Stimulated activated CD4-positive, alpha-beta T cell treated with anti-CD3 and anti-CD28 coated beads, Interleukin-15, amount 100 ng/mL, for 1 hour (primary cell): ENCODE measurements at places on chromosomes 2 and 18.

DNA sequence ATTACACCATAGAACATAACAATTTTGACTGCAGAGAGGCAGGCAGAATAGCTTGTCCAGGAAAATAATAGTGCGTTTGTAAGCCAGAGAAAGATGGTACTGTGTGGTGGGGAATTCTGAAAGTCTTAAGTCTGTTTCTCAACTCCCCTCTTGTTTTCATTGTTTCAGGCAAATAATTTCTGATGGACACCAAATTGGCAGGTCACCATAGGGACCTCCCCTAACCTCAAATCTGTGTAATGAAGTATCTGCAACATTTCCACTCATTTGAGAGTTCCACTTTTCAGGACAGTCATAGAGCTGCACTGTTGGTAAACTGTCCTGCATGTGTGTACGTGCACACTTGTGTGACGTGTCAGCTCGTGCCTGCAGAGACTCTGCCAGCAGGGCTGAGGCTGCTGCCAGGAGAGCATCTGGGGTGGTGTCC is 195.6 kb downstream of the AGAP1 start:
- no peak for DNase-seq

DNA sequence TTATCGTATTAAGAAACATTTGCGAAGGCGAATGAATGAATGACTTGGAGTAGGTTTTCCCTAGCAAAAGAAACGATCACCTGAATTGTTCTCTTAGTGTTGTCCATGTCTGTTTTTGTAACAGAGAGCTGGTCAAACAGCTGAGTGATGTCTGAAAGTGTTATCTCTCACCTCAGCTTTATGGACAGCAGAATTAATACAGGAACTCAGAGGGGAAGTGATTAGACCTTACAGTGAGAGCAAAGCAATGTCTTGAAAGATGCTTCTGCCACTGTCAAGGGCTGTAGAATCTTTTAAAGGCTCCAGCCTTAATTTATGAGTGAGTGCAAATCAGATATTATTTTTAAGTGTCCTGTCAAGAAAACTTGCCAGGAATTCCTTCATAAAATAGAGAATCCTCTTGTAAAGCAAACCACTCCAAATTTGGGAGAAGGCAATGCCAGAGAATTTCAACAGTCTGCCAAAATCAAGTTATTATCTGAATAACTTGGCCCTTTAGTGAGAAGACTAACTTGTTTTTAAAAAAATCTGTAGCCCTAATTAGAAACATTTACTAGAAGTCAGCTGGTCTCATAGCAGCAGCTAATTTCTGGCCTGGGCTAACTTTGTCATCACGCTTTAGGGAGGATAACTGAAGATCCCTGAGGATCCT is 60.7 kb downstream of the CDC42EP3 start:
- no peak for DNase-seq

DNA sequence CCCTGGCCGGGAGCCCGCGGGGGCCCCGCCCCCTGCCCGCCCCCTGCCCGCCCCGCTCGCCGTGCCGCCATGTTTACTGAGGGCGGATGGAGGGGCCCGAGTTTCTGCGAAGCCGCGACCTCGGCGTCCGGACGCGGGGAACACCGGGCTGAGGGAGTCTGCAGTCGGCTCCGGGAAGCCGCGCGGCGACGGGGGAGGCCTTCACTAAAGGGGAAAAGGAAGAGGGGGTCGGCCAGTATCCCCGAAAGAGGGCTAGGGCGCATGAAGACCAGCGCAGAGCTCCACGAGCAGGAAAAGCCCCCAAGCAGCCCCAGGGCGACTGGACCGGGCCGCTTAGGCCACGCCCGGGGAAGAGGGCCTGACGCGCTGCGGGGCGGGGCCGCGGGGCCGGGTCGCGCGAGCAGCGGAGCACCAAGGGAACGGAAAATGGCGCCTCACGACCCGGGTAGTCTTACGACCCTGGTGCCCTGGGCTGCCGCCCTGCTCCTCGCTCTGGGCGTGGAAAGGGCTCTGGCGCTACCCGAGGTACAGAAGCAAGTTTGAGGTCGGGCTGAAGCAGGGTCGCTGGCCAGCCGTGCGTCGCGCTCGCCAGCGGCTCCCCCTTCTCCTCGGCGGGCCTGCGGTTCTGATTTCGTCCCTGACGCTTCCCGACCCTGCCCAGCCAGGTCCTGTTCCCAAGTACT is at the start of the genes ATRAID and SLC5A6:
Gene ATRAID, plus strand, starts transcription at position 99 of the 683 bp plus-strand sequence. Its CDS starts 328 bp downstream, at position 427.
Gene SLC5A6, minus strand, starts transcription at position 326 of the 683 bp plus-strand sequence. CDS start 4,618 bp downstream, outside the sequence.
- peak; percentile 81 for DNase-seq

DNA sequence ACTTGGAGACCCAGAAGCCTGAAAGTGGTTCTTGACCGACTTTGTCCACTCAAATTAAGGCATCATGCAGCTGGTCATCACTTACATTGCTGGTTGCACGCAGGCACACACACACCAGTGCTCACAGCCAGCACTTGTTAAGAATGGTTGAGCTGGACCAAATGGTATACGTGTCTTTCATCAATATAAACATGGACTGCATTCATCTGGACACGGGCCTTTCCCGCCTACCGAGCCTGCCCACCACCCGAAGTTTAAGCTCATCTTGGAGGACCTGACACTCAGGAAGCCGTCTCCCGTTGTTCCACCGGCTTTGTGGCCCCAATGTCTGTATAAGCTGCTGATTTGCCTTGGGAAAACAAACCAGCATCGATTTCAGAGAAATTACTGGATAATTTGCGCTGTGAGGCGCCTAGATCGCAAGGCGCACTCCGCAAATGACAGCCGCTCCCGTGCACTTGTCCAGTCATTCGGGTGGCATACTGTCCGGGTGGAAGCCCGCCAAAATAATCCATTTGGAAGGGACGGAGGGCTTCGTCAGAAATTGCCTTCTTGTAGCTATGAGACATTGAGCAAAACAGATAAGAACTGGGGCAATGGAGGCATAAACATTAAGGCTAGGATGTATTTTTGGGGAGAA is 40.1 kb upstream of the AKAIN1 start:
- peak; percentile 12 for DNase-seq

GRCh38 chr18:31970617-31971016 is 27.7 kb upstream of the TRAPPC8 start:
- no peak for DNase-seq

DNA sequence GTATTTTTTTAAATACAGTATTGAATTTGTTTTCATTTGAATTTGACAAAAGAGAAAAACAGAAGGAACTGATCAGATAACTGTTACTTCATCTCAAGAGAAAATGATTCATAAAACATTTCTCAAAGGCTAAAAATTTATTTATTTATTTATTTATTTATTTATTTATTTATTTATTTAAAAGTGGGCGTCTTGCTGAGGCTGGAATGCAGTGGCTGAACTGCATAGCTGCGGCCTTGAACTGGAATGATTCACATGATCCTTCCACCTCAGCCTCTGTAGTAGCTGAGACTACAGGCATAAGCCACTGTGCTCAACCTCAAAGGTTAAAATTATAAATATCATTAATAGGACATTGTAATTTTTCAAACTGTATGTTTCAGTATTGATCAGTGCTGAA is 4.5 kb upstream of the PUM2 start:
- no peak for DNase-seq

- DNase-seq: no peak
Measured at GRCh38 chr2:222709191-222709891, 37.9 kb downstream of the MOGAT1 start.

DNA sequence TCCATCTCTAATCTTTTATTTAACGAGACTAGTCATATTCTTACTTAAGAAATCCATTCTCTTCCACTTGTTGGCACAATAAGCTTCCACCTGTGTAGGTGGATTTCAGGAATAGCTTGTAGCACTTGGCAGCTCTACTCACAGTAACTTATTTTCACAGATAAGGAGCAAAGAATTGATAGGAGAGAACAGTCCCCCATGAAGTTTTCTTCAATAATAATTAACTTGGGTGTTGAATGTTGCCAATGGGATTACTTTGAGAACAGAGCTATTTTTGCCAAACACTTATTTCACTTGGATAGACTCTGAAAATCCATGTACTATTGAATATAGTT is 1388.6 kb upstream of the PIK3C3 start:
- DNase-seq: no peak

DNA sequence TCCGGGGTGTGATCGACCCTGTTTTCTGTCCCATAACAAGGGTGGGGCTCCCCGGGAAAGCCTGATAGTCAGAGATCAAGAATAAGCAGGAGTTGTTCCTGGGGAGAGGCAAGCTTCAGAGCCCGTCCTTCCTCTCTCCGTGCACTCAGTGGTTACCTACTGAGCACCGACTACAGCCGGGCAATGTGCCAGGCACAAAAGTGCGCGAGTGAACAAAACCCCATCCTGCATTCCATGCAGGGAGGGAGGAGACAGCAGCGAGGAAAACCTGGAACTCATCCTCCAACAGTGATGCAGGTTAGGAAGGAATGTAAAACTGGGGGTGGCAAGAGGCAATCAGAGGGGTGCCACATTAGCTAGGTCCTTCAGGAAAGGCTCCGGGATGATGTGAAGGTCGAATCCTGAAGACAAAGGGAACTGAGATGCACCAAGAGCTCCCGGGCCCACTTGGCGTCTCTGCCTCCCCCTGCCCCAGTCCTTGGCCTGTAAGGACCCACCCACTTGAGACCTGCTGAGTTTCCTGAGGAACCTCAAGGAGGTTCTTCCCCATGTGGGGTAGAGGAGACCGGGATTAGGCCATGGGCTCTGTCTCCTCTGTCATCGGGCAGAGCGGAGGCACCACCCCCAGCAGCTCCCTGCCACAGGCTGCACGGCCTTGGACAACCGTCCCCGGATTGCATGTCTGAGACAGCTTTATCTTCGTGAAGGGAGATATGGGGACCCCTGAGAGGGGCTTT is 198.2 kb downstream of the NDUFA10 start:
- no peak for DNase-seq

DNA sequence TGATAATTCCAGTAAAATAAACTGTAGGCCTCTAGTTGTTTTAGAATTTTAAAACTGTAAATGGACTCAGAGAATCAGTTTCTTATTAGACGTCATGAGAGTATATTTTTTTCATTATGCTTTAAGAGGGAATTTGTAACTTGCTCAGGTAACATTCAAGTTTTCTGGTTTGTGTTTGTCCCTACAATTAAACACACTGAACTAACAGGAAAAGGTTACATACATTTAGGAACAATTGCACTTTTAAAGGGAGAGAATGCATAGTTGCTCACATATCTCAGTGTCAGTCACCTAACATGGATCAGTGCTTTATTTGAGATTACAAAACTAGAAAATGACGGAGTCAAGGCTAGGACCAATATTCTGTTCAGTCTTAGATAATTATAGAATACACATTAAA is 3.1 kb downstream of the COL3A1 start:
- DNase-seq: no peak

DNA sequence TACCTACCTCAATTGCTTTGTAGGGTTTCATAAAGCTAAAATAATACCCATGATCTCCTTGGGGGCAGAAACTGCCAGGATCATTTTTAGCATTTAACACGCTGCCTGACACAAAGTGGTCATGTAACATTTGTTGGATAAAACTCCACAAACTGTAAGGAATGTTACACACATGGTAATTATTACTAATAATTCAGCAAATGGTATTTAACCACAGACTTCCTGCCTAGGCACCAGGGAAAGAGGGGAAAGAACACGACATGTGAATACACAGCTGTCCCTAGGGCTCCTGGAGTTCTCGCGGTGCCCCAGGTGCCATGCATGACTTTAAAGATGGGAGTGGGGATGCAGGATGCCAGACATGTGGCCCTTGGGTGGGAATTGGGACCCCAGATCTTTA is 43.5 kb downstream of the ASAP2 start:
- DNase-seq: no peak

- no peak for DNase-seq
Measured at GRCh38 chr2:30704309-30705020, 102.8 kb downstream of the CAPN13 start.

DNA sequence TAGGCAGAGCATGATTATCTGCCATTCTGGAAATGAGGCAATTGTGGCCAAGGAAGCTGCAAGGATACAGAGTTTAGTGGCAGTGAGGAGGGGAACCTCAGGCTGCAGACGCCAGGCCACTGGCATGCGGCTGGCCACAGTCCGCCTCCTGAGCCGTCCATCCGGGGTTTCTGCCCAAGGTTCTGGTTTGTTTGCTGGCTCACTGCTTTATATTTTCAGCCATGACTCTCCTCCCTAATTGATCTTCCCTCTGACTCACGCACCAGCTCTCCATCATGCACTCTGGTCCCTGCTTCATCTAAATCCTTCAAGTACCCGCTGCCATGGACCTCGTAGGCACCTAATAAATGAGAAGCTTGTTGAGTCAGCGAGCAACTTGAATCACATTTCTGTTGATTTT is 107.8 kb upstream of the REV1 start:
- DNase-seq: no peak

DNA sequence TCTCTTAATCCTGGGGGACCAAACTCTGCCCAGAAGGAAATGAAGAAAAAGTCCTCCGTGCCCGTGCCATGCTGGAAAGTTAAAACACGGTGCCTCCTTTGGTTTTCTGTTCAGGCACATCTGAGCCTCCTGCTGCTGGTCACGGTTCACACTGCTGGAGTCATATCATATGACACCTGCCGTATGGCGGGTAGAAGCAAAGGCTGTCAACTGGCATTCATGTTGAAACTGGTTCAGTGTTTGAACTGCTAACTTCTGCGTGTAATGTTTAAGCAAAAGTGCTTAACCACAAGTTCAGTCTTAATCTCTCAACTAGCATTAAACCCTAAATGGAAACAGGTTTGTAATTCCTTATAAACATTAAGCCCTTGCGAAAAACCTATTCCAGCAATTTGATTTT is 3.1 kb downstream of the STK39 start:
- peak; percentile 7 for DNase-seq

DNA sequence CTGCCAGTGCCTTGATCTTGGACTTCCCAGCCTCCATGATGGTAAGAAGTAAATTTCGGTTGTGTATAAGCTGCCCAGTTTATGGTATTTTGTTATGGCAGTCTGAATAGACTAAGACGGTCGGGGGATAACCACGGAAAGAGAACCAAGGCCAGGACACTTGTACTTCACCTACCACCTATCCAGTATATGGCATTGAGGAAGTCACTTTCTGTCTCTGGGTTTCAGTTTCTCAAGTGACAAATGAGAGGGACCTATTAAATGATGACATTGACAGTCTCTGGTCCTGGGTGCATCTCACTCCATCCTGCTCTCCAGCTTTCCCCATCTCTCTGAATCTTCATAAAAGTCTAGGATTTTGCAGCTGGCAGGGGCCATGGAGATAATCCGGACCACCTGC is 183.8 kb upstream of the MSH6 start:
- DNase-seq: no peak

DNA sequence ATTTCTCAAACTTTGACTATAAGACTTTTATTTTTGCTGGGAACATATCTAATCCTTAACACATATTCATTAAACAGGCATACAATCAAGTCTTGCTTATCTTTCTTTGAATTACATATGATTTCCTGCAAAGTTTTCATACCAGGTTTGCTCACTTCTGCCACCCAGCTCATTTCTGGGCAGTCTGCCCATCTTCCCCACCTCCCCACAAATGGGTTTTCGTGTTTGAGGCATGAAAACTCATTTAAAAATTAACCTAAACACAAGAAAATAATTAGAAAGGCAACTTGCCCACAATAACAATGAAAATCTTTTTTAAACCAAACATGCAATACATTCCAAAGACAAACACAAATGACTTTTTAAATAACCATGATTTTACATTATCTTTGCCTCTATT is 3.4 kb downstream of the CHST9 start:
- no peak for DNase-seq
